Activated naive CD4-positive, alpha-beta T cell treated with anti-CD3 and anti-CD28 coated beads for 36 hours (primary cell): ENCODE measurements at places on chromosomes 5 and 9. TPM values are rescaled to one million over a fixed set of nuclear protein-coding genes. Genes with fewer than 3 reads are reported as not detected.

HMHB1 gene
- not detected for total RNA-seq

MARCOL gene
- not detected for total RNA-seq

C5orf58 gene
- not detected for total RNA-seq

NFIB gene
- not detected for total RNA-seq

SH3GL2 gene
- total RNA-seq = not detected

PDE6A gene
- not detected for total RNA-seq

ARHGEF37 gene
- 2.0 TPM for total RNA-seq

ADCY2 gene
- not detected for total RNA-seq

NR3C1 gene
- total RNA-seq = 42.9 TPM

JAKMIP2 gene
- 0.14 TPM for total RNA-seq

SCAI gene
- 9.6 TPM for total RNA-seq

CDKN2A gene
- total RNA-seq = 0.57 TPM

PTTG1 gene
- 254 TPM for total RNA-seq

C9orf50 gene
- not detected for total RNA-seq

RAPGEF1 gene
- total RNA-seq = 59.9 TPM

FIBCD1 gene
- total RNA-seq = not detected
